Naive B cell (primary cell): ENCODE measurements at places on chromosomes 5 and 9. TPM values are rescaled to one million over a fixed set of nuclear protein-coding genes. Genes with fewer than 3 reads are reported as not detected.

- no peaks in the 10 kb centered on the region for H3K27me3 ChIP-seq
- H3K36me3 ChIP-seq, result no peaks in the 10 kb centered on the region
- no peak for DNase-seq
- H3K4me1 ChIP-seq, result no peaks in the 10 kb centered on the region
- H3K4me3 ChIP-seq, result no peak overlapping the region
These were observed 233.1 kb downstream of the ADAMTSL1 start for GRCh38 chr9:18707061-18707461.

GRCh38 chr9:124574534-124575375 lies 67.6 kb upstream of the NR5A1 start:
- no peaks in the 10 kb centered on the region for H3K36me3 ChIP-seq
- H3K27me3 ChIP-seq, result no peaks in the 10 kb centered on the region
- H3K27ac ChIP-seq, result peak overlapping the region; percentile 15
- DNase-seq, result no peak

GRCh38 chr5:54785729-54786591 lies 199.4 kb downstream of the ESM1 start:
- DNase-seq, result peak; percentile 77
- peaks cover 27% of the 10 kb centered on the region for H3K4me1 ChIP-seq
- H3K36me3 ChIP-seq, result no peaks in the 10 kb centered on the region
- H3K4me3 ChIP-seq, result peak overlapping the region; percentile 62
- H3K27ac ChIP-seq, result peak overlapping the region; percentile 78

DNA sequence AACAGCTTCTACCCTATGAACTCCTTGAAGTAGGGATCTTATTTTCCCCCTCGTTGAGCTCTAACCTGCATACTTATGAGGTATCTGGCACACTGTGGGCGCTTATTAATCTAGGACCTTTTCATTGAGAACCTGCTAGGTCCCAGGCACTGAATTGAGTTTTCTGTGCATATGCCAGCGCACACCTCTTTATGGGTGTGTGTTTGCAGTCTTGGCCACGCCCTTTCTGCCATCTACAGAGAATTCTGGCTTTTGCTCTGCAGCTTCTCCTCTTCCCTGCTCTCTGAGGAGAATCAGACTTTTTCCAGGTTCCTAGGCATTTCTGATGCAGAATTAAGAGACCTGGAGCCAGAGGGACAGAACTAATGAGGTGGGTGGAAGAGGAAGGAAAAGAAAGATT lies 25.4 kb upstream of the SSBP2 start:
- H3K27me3 ChIP-seq, result no peaks in the 10 kb centered on the region
- peaks cover 16% of the 10 kb centered on the region for H3K4me1 ChIP-seq
- no peak for DNase-seq
- H3K4me3 ChIP-seq, result no peak overlapping the region
- no peaks in the 10 kb centered on the region for H3K36me3 ChIP-seq

DNA sequence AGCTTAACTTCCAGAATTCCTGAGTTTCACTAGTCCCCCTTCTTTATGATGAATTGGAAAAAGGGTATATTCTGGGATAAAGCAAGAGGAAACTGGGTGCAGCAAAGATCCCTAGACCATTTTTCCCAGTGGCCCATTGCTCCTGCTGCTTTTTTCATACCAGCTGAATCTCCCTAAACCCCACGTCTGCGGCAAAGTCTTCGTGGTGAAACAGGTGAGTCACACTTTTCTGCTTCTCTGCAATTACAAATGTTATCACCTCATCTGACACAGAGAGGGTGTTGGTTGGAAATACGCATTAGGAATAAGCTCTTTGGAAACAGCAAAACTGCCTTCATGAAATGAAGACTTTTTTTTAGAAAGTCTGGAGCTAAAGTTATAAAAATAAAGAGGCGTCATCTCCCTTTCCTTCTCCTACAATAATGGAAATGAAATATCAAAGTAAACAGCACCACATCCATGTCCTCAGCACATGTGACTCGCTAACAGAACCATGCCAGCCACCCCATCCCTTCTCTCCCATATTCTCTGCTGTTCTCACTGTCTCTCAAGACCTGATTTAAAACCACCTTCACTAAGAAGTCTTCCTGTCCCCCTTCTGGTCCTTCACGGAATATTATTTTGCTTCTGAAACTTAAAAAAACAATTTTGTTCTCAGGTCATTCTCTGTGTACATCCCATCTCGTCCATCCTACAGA lies 39.5 kb upstream of the GLRX start:
- peaks cover 15% of the 10 kb centered on the region for H3K4me1 ChIP-seq
- H3K27ac ChIP-seq, result no peak overlapping the region
- no peaks in the 10 kb centered on the region for H3K36me3 ChIP-seq
- no peak for DNase-seq
- H3K27me3 ChIP-seq, result peaks cover 17% of the 10 kb centered on the region

DNA sequence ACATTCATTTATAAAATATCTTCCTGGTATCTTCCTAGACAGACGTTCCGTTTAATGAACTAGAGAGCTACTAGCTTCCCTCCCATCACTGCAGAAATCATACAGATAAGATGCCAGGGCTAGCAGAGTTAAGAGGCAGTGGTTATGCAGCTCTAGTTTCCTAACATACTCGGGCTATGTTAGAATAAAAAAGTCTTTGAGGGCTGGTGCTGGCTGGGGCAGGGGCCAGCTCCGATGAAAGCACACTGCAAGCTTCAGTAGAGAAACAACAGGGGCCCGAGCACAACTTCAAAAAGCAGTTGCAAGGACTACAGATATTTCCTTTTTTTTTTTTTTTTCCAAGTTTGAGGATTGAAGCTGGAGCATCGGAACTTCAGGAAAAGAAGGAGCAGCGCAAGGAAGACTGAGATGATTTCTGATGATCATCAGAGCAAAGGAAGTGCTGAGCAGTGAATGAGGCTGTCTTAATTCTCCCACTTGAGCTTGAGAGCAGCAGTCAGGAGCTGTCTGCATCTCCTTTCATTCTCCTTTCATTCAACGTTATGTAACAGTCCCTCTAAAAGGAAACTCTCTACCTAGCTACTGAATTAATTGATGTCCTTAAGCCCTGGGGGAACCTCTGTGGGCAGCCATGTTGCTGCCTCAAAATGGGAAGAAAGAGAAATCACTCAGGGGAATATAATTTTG lies 47.6 kb upstream of the ADCY2 start:
- no peak overlapping the region for H3K4me3 ChIP-seq
- H3K27me3 ChIP-seq, result no peaks in the 10 kb centered on the region
- no peaks in the 10 kb centered on the region for H3K4me1 ChIP-seq
- H3K27ac ChIP-seq, result no peak overlapping the region
- no peak for DNase-seq

GRCh38 chr5:167582283-167582682 lies 709.2 kb upstream of the WWC1 start:
- DNase-seq, result no peak
- H3K27me3 ChIP-seq, result no peaks in the 10 kb centered on the region
- no peak overlapping the region for H3K27ac ChIP-seq
- no peaks in the 10 kb centered on the region for H3K36me3 ChIP-seq
- H3K4me3 ChIP-seq, result no peak overlapping the region

DNA sequence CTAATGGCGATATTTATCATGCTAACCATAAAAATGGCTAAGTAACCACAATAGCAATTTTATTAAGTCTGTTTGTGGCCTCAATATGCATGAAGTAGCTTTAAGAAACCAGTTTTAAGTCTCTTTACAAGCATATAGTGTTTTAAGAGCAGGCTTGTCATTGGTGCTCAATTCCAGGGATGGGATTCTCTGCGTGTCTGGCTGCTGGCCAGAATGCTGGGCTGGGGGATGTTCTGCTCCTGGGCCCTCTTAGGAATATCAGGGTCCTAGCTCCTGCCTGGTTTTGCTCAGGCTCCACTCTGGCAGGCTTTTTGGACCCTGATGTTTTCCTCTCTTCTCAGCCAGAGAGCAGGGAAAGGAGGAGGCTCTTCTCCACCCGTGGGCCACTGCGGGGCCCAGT lies 127.2 kb downstream of the PDE8B start:
- no peaks in the 10 kb centered on the region for H3K4me1 ChIP-seq
- no peaks in the 10 kb centered on the region for H3K36me3 ChIP-seq
- H3K4me3 ChIP-seq, result no peak overlapping the region
- no peak overlapping the region for H3K27ac ChIP-seq

DNA sequence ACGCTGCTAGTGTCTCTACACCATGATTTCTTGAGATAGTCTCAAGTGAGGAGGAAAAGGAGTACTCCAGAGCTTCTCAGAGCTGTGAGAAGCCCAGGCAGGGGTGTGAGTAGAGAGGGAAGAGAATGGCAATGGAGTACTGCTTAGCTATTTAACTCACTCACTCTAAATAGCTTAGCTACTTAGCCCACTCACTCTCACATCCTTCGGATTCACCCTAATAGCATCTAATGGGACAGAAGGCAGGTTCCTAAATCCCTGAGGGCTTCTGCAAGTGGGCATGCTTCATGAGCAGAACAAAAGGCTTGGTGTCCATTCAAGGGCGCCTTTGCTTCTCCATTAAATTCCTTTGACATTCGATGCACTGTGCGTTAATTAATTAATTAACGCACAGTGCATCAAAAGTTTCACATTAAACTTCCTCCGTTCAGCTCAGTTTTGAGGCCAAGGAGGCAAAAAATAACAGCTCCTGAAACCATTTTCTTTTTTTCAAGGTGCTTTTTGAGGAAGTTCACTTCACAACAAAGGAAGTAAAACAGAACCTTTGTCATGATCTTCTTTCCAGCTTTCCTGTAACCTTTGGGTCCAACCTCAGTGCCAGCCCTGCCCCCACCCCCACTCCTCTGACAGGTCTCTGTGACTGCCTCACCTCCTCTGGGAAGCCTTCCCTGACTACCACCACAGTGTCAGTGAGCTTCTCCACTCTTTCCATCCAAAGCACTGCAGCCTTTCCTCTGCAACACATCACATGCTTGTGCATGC lies 294.0 kb downstream of the SEC61B start:
- peak overlapping the region; percentile 78 for H3K27ac ChIP-seq
- peak; percentile 50 for DNase-seq
- no peaks in the 10 kb centered on the region for H3K36me3 ChIP-seq

DNA sequence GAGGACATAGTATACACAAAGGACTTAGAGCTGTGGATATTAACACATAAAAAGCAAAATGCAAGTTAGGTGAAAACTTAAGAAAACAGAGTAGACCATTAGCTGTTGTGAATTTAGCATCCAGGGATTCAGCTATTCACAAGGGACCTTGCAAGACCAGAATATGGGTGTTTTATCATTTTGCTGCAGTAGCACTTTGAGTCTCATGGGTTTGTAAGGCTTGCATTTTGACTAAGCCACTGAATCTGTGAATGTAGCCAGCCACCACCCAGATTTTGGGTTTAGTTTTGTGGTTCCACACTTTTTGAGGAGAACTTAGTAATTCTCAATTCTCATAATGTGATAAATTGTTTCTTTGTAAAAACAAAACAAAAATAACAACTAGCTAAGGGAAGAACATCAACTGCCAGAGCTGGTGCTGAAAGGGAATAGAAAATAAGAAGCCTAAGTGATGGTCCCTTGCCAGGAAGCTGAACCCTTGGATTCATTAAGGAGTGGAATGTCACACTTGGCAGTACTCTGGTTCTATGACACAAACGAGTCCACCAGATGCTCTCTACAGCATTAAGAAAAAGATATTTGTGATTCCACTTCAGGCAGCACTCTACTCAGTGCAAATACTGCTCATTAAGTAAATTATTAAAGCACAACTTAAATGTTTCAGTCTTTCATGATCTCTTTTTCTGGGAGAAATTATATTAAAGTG lies 557.4 kb upstream of the ZNF462 start:
- H3K4me3 ChIP-seq, result no peak overlapping the region
- DNase-seq, result no peak
- no peaks in the 10 kb centered on the region for H3K27me3 ChIP-seq
- no peaks in the 10 kb centered on the region for H3K36me3 ChIP-seq

DNA sequence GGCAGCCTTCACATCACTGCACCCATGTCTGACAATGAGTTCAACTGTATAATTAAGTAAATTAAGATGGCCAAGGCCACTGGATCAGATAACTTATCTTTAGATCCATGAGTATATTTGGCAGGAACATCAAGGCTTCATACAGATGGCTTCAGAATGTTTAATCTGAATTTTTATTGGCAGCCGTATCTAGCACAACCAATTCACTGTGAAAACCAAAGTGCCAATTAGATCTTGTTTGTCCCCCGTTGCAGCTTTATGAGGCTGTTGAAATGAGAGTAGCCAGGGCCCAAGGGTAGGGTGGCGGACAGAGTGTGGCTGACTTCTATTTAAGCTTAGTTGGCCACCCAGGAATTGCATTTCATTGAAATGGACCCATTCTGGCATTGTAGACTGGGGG lies 137.7 kb downstream of the SYK start:
- no peaks in the 10 kb centered on the region for H3K4me1 ChIP-seq
- no peak overlapping the region for H3K4me3 ChIP-seq
- H3K27me3 ChIP-seq, result peaks cover 44% of the 10 kb centered on the region
- H3K27ac ChIP-seq, result no peak overlapping the region
- DNase-seq, result no peak

- H3K4me3 ChIP-seq, result no peak overlapping the region
- H3K27ac ChIP-seq, result no peak overlapping the region
- H3K4me1 ChIP-seq, result peaks cover 3% of the 10 kb centered on the region
- DNase-seq, result no peak
These were observed 33.9 kb downstream of the PSMB7 start for GRCh38 chr9:124381170-124381945.

- H3K4me1 ChIP-seq, result no peaks in the 10 kb centered on the region
- no peak overlapping the region for H3K27ac ChIP-seq
- H3K27me3 ChIP-seq, result peaks cover 18% of the 10 kb centered on the region
- no peaks in the 10 kb centered on the region for H3K36me3 ChIP-seq
- no peak for DNase-seq
These were observed 257.5 kb downstream of the DMAC1 start for GRCh38 chr9:7542126-7542525.

- no peak overlapping the region for H3K4me3 ChIP-seq
- no peaks in the 10 kb centered on the region for H3K27me3 ChIP-seq
- H3K4me1 ChIP-seq, result no peaks in the 10 kb centered on the region
- H3K27ac ChIP-seq, result no peak overlapping the region
- DNase-seq, result no peak
- no peaks in the 10 kb centered on the region for H3K36me3 ChIP-seq
These were observed 505.1 kb upstream of the ITGA1 start for GRCh38 chr5:52282647-52283046.

DNA sequence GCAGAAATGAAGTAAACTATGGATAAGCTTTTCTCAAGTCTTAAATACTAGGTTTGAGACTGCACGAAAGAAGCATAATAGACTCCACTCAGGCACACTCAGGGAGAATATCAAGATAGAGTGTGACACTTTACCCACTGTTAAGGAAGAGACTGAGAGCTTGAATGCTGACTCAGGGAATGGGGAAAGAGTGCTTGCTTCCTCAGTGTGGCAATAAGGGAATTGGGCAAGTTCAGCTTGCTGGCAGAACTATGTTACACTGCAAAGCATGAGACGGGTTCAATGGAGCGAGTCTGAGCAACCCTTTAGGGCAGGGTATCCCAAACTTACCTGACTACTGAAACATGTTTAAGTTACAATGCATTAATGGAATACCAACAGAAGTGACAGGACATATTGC lies 237.7 kb upstream of the MEF2C start:
- no peak overlapping the region for H3K4me3 ChIP-seq
- peaks cover 4% of the 10 kb centered on the region for H3K4me1 ChIP-seq
- no peak for DNase-seq
- no peaks in the 10 kb centered on the region for H3K27me3 ChIP-seq

The WWC1 gene
- polyA plus RNA-seq, result 0.45 TPM

The VPS13A gene
- polyA plus RNA-seq, result 4.1 TPM

The NKD2 gene
- polyA plus RNA-seq, result not detected

The PTGES gene
- not detected for polyA plus RNA-seq
